ENCODE measurements at places on chromosomes 7 and 10.

- no peak for DNase-seq
- H3K27me3 ChIP-seq = peaks cover 87% of the 10 kb centered on the region
- no peaks in the 10 kb centered on the region for H3K36me3 ChIP-seq
- peaks cover 20% of the 10 kb centered on the region for H3K4me1 ChIP-seq
Observed at GRCh38 chr10:15335508-15335907, 35.6 kb downstream of the FAM171A1 start.

DNA sequence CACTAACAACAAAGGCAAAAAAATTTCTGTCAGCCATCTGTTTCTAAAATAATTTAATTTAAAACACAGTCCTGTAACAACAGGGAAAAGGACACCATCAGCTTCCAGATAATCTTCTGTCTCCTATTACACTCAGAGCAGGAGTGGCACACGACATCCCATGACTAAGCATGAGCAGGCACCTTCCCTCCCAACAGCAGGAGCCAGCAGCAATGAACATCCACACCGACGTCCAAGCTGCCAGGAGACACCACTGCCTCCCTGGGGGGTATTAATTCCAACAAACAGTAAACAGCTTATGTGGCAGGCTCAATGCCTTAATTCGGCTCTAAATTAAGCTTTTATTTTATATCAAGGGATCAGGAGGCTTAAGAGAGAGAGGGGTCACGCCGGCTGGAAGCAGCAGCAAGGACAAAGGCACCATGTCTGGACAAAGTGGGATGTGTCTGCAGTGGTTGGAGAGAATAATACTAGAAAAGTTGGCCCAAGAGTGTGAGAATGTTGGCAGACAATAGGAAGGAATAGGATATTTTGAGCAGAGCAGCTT lies 45.7 kb downstream of the KIAA1549 start:
- no peaks in the 10 kb centered on the region for H3K27me3 ChIP-seq
- peaks cover 17% of the 10 kb centered on the region for H3K4me1 ChIP-seq
- no peaks in the 10 kb centered on the region for H3K36me3 ChIP-seq
- no peak overlapping the region for H3K27ac ChIP-seq
- H3K4me3 ChIP-seq = no peak overlapping the region

DNA sequence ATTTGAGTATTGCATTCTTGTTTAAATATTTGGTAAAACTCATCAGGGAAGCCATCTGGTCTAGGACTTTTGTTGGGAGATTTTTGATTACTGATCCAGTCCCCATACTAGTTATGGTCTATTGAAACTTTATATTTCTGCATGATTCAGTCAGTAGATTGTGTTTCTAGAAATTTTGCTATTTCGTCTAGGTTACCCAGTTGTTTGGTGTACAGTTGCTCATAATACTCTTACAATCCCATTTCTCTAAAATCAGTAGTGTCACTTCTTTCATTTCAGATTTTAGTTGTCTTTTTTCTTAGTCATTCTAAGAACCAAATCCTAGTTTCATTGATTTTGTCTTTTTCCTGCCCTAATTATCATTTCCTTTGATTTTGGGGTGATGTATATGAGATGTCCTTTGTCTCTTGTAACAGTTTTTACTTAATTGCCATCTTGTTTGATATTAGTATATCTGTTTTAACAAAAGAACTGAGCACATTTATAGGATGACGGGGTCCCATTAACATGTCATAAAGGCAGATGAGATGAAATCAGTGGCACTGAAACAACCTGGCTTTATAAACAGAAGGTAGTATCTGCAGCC lies 7.9 kb downstream of the MALSU1 start:
- H3K4me3 ChIP-seq = no peak overlapping the region
- peaks cover 36% of the 10 kb centered on the region for H3K4me1 ChIP-seq
- no peaks in the 10 kb centered on the region for H3K27me3 ChIP-seq
- no peak for DNase-seq
- H3K36me3 ChIP-seq = peaks cover 91% of the 10 kb centered on the region

DNA sequence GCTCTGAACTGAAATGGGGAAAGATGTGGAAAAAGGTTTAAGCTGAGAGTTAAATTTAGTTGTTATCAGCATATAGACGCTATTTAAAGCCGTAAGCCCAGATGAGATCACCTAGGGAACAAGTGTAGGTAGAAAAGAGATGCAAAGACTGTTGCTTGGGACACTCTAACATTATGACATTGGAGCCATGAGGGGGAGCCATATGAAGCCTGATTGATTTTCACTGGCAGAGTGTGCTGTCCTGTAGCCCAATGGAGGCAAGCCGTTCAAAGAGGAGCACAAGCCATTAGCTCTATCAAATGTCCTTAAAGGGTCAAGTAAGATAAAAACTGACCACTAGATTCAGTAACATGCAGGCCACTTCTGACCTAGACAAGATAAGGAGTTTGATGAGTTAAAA lies 223.3 kb downstream of the TWIST1 start:
- H3K27ac ChIP-seq = no peak overlapping the region
- no peaks in the 10 kb centered on the region for H3K4me1 ChIP-seq
- no peaks in the 10 kb centered on the region for H3K27me3 ChIP-seq
- DNase-seq = no peak

GRCh38 chr10:49312246-49312869 lies 13.4 kb downstream of the C10orf71 start:
- no peak overlapping the region for H3K27ac ChIP-seq
- no peaks in the 10 kb centered on the region for H3K36me3 ChIP-seq
- DNase-seq = no peak
- H3K4me3 ChIP-seq = no peak overlapping the region
- H3K4me1 ChIP-seq = no peaks in the 10 kb centered on the region
